ENCODE measurements at places on chromosomes 1 and 21.

- no peak for DNase-seq
Observed at GRCh38 chr1:177432897-177433296, 262.1 kb downstream of the BRINP2 start.

DNA sequence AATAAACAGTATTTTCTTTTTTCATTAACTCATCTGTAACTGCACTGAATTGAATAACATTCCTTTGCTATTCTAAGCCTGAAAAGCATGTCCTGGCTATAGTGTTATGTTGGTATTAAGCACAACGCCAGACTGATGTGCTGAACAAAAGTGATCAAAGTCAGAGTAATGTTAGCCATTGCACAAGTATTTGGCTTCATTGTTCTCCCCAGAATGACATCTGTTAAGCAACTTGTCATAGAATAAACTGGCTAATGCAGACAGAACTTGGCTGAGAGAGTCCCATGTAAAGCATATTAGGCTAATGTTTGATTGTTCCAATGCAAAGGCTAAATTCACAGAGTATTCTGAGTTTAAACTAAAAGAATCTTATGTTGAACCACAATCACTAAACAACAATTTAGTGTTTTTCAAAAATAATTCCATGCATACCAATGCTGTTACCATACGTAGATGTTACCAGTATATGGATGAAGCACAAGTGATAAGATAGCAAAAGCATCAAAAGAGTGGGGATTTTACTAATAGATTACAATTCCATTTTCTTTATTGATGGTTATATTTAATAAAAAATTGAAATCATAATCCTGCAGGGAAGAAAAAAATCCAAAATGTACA lies 235.3 kb upstream of the DMRTA2 start:
- DNase-seq, result no peak

GRCh38 chr1:170938281-170938680 lies 2.9 kb downstream of the MROH9 start:
- DNase-seq, result no peak

DNA sequence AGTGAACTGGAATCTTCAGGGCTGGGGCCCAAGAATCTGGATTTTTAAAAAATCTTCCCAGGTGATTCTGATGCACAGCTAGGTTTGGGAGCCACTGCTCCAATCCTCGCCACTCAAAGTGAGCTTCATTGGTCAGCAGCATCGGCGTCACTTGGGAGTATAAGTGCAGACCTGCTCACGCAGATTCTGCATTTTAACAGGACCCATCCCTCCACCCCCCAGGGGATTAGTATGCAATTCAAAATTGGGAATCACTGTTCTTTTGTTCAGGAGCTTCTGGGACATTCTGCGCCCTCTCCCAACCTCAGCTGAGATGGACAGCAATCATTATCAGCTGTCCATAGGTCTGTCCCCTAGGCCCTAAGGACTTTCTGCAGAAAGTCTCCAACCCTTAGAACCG lies 53.5 kb downstream of the LGR6 start:
- DNase-seq, result no peak

GRCh38 chr1:224433041-224433691 lies 1.4 kb downstream of the WDR26 start:
- no peak for DNase-seq

- no peak for DNase-seq
Observed at GRCh38 chr1:165456114-165456513, 11.2 kb upstream of the RXRG start.
